ENCODE measurements at places on chromosomes 13 and 19.

DNA sequence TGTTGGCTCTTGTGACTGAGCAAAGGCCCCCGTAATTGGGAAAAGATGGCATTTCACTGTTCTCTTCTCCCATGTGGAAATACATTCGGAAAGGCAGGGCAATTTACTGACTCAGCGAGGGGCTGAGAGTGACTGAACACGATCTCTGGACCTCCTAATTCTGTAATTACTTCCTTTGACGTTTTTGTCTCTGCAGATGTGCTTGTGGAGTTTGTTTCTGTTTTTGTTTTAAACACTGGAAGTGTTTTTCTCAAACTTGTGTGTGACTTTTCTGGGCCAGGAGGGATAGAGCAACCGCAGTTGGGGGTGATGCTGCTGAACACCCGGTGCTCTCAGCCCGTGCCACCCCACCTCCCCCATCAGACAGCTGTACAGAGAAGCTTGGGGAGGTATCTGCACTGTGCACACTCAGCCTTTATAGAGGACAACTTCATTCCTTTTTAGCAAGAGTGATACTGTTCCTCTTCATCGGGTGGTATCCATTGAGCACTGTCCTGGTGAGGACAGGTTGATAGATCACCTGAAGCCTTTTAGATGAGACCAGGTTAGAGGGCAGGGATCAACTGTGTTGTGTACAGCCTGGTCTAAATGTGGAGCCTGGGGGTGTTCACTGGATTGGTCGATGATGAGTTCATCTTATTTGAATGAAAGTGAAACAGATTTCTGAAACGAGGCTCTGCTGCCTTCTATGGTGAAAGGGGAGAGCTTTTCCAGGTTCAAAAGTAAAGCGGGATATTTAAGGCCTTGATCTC is 117.4 kb downstream of the ESD start:
- DNase-seq, result peak; percentile 17

DNA sequence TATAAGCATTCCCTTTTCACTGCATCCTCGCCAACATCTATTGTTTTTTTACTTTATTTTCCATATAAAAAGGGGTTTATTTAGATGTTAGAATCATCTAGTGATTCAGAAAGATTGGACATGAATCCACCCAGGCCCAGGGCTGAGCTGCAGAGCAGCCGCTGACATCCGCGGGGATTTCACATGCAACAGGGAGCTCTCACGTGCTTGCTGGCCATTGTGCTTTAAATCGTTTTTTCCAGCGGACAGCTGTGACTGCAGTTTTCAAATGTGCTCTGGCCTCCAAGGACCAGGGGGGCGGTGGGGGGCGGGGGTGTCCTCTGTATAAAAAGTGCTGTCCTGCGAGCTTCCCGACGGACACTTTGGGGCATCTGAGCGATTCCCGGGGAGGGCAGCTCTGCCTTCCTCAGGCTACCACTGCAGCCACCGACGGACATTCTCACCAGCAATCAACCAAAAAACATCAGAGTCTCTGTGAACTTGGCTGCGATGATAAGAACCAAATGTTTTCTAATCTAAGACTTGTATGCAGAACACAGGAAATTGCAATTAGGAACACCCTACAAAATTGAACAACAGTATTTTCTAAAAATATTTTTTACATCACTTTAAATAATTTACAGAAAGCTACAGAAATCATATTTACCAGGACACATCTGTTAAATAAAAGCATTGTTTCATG is 12.6 kb downstream of the RB1 start:
- DNase-seq, result no peak

DNA sequence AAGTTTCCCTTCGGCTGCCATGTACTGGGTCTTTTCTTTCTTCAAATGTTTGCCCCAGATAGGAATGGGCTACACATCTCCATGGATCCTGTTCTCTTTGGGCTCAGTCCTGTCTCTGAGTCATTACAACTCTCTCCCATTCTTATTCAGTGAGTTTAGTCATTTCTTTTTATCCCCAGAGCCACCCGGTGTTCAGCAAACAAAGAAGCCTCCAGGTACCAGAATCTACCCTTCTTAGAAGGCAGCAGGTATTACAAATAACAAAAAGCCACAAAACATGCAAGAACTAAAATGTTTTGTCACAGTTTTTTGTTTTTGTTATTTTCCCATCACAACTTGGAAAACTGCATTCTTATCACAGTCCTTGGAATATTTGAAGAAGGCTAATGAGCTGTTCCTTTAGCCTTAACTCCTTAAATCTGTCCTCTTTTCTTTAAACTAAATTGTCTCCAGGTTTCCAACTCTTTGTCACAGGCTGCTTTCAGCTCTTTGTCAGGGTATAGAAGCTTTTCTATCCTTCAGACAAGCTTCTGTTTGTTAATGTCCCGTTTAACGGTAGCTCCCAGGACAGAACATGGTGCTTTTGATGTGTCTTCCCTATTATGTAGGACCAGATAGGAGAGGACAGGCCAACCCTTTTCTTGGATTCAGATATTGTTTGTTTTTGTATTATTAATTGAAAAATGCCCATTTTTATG is 215.5 kb upstream of the HTR2A start:
- no peak for DNase-seq

DNA sequence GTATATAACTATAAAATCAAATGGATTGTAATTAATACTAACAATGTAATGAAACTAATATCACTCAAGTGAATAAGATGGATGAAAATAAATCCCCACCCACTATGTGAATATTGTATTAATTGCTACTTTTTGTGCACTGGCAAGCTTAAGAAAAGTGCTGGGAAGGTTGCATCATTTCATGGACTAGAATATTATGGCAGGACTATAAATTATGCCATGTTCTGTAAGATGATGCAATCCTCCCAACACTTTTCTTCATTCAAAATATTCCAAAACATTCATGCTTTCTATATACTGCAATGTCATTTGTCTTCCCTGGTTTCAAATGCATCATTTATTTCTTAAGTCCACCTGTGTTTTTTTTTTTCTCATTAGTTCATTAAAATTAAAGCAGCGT is 457.6 kb upstream of the GPC6 start:
- no peak for DNase-seq

DNA sequence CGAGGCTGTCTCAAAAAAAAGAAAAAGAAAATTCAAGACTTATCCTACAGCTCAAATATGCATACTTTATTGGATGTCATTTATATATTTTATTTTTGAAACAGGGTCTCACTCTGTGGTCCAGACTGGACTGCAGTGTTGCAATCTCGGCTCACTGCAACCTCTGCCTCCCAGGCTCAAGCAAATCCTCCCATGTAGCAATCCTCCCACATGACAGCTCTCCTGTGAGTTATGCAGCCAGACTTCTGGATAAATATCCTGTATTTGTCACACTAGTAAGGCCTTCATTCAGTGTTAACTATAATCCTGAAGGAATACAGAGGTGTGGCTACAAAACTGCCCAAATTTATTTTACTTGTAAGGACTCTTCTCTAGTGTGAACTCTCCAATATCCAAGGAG is 7.2 kb downstream of the ZNF552 start:
- DNase-seq, result no peak

DNA sequence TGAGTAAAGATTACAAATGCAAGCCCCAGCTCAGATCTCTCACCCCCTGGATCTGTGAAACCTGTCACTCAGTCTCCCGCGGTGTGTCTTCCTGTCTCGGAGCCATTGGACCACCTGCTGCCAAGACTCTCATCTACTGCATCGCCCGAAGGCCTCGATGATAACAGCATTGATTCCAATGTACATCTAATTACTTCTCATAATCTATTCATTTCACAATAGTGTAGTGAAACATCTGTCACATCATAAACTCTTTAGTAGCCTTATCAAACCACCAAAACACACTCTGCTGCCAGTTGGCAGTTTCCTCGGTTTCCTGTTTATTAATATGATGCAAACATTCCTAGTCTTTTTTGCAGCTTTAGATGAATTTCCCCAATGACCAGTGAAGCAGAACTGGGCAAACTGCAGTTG is 220.3 kb downstream of the POU4F1 start:
- DNase-seq, result no peak

- DNase-seq, result no peak
These were observed 7.2 kb downstream of the ZNF296 start for GRCh38 chr19:45069056-45069455.

DNA sequence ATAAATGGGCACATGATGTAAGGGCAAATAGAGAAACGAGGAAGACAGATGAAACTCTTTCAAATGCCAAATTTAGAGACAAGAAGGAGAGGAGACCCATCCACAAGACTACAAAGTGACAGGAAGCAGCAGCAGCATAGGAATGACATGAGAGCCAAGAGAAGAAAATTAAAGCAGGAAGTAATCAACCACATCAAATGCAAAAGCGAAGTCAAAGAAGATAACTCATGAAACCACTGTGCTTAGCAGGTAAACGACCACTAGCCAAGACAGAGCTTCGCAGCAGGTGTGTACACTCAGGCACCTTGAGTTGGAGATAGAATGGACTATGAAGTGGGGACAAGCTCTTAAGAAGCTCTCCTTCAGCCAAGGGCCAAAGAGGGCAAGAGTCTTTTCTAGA is 64.1 kb downstream of the KLF12 start:
- no peak for DNase-seq

GRCh38 chr13:42075517-42075916 is 27.1 kb downstream of the DGKH start:
- DNase-seq, result no peak

DNA sequence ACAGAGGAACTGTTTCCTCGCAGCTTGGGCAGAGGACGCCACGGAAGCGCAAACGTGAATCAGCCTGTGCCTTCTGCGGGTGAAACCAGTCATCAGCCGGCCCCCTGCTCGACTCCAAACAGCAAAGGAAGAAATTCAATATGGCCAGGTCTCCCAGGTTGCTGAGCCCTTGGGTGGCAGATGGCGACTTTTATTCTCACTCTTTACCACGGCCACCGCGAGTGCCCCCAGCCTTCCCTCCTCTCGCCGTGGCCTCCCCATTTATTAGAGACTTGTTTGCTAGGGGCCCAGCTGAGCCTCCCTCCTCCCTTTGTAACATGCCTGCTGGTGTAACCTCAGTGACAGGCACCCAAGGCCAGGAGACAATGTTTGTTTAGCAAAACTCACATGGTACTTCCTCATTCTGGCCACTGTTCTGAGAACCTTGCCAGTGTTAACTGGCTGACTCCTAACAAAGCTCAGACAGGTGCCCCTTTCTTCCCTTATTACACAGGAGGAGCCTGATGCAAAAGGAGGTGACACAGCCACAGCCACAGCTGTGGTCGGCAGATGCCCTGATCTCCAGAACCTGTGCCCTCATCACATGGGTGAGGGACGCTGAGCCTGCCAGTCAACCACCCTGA is 5.8 kb downstream of the RAB20 start:
- DNase-seq, result no peak

DNA sequence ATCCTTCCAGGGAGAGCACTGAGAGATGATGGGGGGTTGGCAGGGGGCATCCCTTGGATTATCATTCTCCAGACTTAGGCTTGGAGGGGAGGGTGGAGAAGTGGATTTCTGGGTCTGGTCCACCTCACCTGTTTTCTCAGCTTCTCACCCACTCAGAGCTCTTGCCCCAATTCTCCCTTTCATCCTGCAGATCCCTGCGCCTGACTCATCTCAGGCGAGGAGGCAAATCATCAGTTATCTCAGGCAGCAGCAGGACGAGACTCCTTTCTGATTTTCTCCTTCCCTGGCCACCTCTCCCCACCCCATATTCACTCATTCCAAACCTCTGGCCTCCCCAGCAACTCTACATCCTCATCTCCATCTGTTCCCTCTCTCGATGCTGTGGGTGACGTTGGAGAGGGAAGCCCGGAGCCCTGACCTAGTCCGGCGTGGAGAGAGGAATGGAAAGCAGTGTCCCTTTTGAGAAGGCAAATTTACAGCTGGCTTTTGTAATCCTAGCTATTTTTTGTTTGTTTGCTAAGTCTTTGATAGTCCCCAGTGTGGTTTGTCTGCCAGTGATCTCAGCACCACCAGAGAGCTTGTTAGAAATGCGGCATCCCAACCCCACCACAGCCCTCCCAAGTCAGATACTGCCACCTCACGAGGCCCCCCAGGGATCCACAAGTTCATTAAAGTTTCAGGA is 24.0 kb upstream of the TPT1 start:
- no peak for DNase-seq

- no peak for DNase-seq
These were observed 323.9 kb downstream of the MZT1 start for GRCh38 chr13:72403396-72404010.

DNA sequence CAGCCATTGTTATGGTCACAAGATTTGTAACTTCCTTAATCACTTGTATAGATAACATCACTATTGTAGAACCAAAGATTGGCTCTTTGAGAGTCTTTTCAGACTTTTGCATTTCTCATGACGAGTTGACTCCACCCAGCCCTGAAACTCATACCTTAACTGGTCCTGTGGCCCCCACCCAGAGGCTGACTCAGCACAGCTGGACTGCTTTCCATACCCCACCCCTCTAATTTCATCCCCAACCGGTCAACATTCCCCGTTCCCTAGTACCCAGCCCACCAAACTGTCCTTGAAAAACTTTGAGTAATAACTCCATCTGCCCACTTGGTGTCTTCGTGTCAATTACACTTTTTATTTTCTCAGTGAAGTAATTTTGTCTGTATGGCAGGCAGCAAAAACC is 32.1 kb upstream of the SLITRK1 start:
- no peak for DNase-seq

GRCh38 chr13:102913914-102914313 is 68.1 kb downstream of the ERCC5 start:
- DNase-seq, result no peak

DNA sequence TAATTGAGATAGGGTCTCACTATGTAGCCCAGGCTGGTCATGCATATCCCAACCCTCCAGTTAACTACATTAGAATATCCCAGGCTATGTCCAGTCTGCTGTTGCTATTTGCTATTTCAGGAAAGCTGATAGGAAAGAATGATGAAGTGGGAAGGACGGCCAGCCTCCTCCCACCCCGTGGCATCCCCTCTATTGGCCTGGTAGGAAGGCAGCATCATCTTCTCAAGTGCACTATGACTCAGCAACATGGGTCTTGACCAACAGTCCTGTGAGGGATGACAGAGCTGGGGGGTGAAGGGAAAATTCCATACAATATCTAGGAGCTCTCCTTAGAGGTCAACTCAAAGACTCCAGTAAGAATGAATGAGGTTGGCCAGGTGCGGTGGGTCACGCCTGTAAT is 48.0 kb upstream of the ABCC4 start:
- DNase-seq, result no peak

DNA sequence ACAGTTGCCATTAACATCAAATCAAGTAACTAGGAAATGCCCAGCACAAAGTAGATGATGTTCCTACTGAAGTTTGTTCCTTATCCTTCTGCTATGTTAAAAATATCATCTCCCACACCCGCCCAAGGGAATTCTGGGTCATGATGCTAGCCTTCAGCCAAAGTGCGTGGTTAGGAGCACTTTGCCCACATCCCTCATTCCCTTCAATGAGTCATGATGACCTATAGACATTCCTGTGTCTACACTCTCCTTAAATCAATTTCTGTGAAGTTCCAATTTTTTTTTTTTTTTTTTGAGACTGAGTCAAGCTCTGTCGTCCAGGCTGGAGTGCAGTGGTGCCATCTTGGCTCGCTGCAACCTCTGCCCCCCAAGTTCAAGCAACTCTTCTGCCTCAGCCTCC is 17.0 kb downstream of the RXFP2 start:
- DNase-seq, result no peak

- DNase-seq, result no peak
These were observed 6.9 kb downstream of the MTMR6 start for GRCh38 chr13:25280396-25280795.

GRCh38 chr13:28716511-28716910 is 2.3 kb downstream of the SLC46A3 start:
- no peak for DNase-seq

GRCh38 chr13:26756961-26757360 is 3.6 kb downstream of the GPR12 start:
- no peak for DNase-seq
